Right ventricle myocardium inferior (tissue), 1 donor: ENCODE measurements at places on chromosomes 7 and 10.

GRCh38 chr10:126135177-126135576, 238.8 kb downstream of the FANK1 start:
- DNase-seq = no peak

- DNase-seq = no peak
Observed at GRCh38 chr7:3896169-3896765, 595.2 kb downstream of the SDK1 start.

- no peak for DNase-seq
Observed at GRCh38 chr10:28681928-28682750, 4.8 kb downstream of the BAMBI start.

GRCh38 chr7:138669364-138669763, 31.8 kb downstream of the SVOPL start:
- no peak for DNase-seq

- no peak for DNase-seq
Observed at GRCh38 chr7:16926283-16926682, 44.5 kb upstream of the AGR3 start.

DNA sequence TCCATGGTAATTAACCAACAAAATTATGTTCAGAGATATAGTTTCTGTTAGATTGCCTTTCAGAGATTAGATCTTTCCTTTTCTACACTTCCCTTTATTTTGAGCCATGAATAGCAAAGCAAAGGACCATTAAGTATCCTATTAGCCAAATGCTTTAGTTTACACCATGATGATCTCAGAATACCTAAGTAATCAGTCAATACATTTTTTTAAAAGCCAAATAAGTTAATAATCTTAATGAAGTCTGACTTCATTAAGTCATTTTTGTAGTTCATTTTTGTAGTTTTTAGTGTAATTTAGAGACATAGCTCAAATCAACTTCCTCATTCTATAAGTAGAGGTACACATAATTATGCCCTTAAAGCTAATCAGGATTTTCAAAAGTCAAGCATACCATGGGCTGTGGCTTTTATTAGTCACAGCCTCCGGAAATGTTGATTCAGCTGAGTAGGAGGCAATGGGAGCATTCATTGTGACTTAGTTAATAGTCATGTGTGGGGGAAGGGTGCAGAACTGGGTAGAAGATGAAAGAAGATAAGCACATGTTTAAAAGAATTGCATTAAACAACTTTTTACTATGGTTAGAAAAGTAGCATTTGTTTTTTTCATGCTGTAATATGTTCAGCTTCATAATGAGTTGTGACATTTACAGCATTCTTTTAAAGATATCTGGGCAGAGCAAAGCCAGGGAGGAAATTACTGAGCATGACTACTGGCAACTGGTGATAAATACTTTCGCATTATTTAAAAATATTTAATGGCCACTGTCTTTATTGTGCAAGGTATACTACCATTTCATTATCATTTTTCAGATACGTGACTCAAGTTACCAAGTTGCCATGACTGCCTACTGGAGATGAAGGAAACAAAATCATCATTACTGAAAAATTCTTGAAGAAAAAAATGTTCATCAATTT, 57.3 kb upstream of the CCDC71L start:
- DNase-seq = no peak

DNA sequence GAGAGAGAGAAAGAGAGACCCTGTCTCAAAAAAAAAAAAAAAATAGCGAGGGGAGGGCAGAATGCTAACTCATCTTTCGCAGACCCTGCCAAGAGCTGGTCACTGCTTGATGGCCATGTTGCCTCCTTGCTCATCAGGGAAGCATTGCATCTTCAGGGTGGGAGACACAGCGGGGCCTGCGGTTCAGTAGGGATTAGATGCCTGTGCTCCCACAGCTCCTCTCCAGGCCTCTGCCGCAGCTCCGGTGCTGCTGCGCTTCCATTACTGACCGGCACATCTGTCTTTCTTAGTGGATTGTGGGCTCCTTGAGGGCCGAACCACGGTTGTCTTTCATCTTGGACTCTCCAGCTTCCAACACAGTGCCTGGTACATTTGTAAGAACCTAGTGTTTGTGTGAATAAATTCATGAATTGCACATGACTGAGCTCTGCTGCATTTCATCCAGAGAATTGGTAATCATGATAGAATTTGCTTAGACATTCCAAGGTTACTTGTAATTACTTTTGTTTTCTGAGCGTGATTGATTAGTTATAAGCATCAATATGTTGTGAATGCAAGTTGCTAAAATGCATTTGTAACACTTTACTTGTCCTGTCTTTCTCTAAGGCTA, 16.8 kb downstream of the HK1 start:
- no peak for DNase-seq

DNA sequence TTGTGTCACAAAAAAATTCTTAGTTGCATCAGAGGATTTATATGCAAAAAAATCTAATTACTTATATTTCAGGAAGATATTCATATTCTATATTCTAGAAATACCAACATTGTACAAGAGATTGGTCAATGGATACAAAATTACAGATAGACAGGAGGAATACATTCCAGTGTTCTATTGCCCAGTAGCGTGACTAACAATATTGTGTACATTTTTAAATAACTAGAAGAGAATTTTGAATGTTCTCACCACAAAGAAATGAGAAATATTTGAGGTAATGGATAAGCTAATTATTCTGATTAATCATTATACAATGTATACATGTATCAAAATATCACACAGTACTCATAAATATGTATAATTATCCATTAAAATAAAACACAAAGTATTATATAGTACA, 253.3 kb downstream of the IPMK start:
- DNase-seq = no peak

DNA sequence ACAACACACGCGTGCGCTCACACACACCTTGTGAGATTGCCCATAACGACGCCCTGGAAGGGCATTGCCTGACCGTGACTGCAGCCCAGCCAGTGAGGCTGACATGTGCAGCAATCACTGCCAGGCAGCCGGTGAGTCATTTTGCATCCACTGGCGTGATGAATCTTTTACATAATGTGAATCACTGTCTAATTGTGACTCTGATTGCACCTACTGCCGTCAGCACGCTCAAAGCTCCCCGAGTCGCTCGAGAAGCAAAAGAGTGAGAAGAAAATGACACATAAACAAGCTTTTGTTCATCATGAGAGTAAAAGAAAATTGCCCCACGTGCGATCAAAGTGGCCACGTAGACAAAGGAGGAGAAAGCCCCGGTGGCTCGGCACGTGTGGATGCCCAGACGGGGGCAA, 117.4 kb upstream of the PFKP start:
- no peak for DNase-seq

GRCh38 chr7:2049111-2049781, 183.5 kb downstream of the MAD1L1 start:
- DNase-seq = peak; percentile 45
